ENCODE measurements at places on chromosomes 3 and 15.

GRCh38 chr3:58074116-58074715 lies 66.0 kb downstream of the FLNB start:
- no peak for DNase-seq

DNA sequence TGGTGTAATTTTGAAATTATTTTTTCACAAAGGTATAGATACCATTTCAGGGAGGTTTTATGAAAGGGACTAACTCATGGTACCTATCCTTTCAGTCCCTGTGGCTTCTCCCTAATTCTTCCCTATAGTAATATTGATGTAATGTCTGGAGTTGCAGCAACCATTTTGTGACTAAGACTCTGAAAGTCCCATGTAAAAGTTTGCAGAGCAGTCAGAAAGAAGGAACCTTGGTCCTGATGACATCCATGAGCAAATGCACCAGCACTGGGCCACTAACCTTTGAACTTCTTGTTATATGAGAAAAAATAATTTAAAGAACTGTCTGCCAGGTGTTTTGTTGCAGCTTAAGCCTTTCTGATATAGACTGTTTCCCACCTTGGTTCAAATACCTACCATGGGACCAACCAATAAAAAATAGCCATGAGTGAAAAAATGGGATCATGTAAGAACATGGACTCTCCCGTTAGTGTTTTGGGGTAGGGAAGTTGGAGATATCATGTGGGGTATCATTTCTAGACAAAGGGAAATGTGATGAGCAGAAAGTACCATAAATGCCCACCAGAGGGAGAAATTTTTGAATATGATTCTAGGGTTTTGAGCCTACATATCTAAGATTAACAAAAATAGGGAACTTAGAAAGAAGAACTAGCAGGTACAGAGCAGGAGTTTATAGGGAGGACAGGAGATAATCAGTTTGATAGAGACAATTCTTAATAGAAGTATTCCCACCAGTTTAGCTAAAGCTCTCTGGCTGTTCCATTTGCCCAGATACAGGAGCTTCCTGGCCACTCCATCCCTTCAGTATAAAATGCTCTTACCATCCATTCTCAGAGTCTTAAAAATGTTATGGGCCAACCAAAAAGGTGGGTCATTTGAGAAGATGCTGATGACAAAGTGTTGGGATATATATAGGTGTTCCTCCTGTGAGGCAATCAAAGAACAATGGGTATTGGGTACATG lies 3.4 kb upstream of the CPOX start:
- DNase-seq = no peak

GRCh38 chr15:28953573-28954195 lies 67.9 kb downstream of the APBA2 start:
- no peak for DNase-seq

DNA sequence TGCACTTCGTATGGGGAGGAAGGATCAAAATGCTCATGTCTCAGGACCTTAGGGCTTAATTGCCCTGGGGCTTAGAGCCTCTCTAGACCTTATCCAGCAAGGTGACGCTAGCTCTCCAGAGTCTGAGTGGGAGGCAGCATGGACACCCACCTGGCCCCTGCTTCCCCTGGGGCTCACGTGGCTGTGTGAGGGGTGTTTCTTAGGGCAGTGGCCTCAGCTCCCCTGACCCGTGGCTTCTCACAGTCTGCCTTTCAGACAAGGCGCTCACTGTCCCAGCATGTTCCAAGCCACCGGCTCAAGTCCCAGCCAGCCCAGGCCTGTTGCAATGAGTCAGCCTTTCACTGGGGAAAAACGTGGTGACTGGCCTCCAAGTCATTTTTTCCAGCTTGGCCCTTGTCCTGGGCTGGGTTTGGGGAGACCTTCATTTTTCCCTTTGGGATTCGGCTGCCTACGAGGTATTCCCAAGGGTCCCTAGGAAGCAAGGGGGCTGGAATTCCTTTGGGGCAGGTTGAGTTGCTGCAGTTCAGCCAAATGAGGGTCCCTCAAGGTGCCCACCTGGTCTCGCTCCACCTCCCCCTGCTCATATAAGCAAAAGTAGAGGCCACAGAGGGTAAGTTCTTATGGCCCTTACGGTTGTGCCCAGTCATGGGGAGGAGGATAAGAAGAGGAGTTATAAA lies 15.7 kb downstream of the BHLHE40 start:
- no peak for DNase-seq

GRCh38 chr3:54185740-54186139 lies 63.4 kb downstream of the CACNA2D3 start:
- DNase-seq = no peak

GRCh38 chr3:129282727-129283327 lies 4.2 kb downstream of the HMCES start:
- DNase-seq = no peak

DNA sequence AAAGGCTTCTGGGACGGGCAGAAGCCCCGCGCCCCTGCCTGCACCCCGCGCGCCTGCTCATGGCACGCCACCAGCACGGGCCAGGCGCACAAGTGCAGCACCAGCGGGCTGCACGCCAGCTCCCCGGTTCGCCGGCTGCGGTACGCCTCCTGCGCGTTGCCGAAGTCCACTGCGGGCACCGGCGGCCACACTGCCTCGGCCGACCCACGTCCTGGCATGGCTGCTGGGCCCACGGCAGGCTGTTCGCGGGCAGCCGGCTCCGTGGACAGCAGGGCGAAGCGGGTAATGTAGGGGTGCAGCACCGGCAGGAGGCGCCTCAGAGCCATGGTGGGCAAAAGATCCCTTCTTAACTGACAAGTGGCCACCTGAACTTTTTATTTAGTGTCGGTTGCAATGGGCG lies 34.8 kb downstream of the MCCC1 start:
- DNase-seq = no peak

DNA sequence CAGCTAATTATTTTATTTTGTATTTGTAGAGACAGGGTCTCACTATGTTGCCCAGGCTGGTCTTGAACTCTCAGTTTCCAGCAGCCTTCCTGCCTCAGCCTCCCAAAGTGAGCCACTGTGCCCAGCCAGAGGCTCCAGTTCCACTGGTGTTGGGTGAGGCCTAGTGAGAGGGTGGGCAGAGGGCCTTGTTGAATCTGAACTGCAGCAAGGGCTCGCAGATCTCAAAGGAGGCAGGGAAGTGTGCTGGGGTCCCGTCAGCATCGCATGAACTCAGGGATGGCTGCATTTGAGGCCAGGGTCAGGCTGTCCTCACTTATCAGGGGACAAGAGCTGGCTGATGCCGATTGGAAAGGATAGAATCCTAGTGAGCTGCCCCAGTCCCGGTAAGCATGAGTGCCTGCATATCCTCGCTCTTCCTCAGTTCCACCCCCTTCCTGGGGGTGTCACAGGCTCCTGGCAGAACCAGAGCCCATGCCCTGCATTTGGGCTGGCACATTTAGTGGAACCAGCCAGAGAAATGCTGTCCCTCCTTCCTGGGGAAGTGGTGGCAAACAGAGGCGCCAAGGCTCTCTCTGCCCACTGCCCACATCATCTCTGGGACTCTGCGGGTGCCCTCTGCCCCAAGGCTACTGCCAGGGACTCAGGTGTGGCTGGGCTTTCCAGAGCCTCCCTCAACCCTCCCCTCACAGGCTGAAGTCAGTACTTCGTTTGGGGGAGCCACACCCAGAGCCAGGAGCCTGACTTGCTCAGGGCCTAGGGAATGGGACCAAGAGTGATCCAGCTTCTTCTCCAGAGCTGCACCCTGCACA lies 24.1 kb downstream of the ALS2CL start:
- no peak for DNase-seq

GRCh38 chr3:151722856-151723255 lies 10.9 kb upstream of the AADACL2 start:
- no peak for DNase-seq

GRCh38 chr3:188442430-188442829 lies 288.5 kb downstream of the LPP start:
- DNase-seq = no peak

DNA sequence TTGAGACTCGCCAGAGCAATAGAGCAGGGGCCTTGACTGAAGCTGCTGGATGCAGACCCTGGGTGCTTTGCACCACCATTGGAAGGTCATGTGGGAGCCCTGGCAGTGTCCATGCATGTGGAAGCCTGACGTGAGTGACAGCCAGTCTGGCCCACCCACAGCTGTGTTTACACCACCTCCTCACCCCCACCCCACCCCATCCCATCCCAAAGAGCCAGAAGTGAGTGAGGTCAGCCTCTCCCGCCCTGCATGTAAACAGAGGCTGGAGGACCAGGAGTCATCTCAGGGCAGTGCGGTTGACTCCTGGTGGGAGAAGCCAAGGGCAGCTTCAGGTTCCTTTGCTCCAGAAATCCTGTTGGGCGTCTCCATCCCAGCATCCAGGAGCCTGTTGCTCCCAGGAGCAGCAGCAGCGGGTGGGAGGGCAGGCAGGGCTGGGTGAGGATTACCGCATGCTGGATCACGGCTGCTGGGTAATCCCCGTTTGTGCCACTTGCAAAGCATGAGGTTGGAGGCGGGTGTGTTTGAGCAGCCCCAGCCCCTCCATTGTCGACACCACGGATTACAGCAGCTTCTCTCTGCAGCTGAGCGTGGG lies 44.6 kb downstream of the CORO2B start:
- DNase-seq = no peak

GRCh38 chr15:38828031-38828532 lies 263.5 kb upstream of the RASGRP1 start:
- DNase-seq = no peak

GRCh38 chr3:196049653-196050052 lies 32.2 kb downstream of the TFRC start:
- no peak for DNase-seq

DNA sequence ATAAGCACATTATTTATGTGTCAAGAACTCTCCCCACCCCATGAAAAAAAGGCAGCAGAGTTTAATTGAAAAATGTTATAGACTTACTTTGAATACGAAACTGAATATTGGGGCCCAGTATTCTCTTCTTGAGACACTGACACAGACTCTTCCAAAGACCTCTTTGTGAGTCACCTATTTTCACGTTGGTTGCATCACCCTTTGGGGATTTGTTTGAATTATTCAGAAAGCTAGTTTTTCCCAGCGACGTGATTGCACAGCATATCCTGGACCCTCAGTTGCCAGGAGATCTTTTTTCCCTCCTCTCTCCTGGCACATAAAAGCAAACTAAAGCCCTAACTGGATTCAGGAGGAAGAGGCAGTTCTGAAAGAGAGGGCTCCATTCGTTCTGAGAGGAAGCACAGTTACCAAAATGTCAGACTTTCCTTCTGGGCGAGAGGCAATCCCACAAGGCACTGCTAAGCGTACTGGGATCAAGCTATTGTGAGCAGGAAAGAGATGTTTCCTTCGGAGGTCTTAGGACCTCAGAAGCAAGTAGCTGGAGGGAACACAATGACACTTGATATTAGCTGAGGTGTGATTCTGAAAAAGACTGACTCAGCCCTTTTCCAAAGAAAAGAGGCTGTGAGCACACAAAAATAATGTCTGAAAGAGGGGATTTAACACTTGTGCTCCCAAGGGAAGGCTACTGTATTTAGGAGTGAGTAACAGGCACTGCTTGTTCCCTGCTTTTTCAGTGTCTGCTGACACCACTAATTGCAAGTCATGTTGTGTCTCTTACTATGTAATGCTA lies 65.8 kb upstream of the CADPS start:
- DNase-seq = no peak

- DNase-seq = no peak
These were observed 81.7 kb upstream of the PIAS1 start for GRCh38 chr15:67972377-67972776.

DNA sequence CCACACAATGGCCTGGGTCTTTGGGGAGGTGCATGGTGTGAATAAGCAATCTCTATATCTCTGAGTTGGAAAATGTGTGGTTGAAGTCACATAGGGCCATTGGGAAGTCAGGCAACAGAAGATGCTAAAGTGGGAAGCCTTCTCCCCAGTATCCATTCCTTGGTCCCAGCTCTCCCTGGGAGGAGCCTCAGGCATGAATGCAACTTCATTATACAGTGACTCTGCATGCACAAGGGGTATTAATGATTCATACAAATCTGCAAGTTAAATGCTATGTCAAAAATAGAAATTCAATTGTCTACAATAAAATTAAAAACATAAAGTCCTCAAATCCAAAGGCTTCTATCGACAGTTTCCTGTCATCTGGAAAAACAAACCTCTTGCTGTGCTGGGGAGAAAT lies 108.8 kb downstream of the RAB11A start:
- DNase-seq = no peak

DNA sequence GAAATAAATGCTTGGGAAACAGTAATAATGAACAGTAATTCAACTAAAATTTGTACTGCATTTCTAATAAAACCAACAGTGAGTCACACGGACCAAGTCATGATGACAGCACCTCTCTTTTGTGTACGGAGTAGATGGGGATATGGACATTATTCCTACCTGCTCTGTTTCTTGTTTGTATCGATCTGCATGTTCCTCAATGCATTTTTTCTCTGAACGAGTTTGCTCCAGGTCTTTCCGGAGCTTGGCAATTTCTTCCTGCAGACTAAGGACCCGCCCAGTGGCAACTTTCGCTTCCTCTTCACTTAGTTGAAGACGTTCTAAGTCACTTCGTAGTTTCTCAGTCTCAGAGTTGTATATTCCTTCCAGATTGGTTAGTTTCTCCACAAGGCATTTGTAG lies 74.4 kb upstream of the MYO5C start:
- no peak for DNase-seq

DNA sequence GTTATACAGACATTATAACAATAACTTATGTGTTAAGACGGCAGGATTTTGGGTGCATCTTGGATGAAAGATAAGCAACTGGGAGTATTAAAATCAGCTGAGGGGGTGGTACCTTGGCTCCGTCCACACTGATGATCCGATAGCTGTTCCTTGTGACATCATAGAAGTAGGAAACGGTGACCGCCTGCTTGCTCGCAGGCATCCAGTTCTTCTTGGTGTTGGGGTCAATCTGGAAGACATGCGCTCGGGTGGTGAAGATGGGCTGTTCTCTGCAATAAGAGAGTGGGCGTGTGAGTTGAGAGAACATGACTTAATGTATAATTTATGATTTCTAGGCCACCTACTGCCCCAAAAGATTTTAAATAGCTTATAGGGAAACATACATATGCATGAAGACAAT lies 59.9 kb downstream of the HOMER2 start:
- no peak for DNase-seq

GRCh38 chr15:74540761-74541493 lies at the start of gene ARID3B:
Gene ARID3B (plus strand): TSS chr15:74541220. CDS start chr15:74543937, 2,717 bp downstream.
- peak; percentile 92 for DNase-seq

GRCh38 chr15:45399381-45400212 lies 21.3 kb upstream of the GATM start:
- no peak for DNase-seq

GRCh38 chr15:64213646-64214045 lies 50.8 kb upstream of the PPIB start:
- DNase-seq = no peak

GRCh38 chr3:150385296-150386242 lies 22.5 kb upstream of the TSC22D2 start:
- no peak for DNase-seq

Data from activated CD8-positive, alpha-beta memory T cell treated with anti-CD3 and anti-CD28 coated beads for 1 hour (primary cell).